ENCODE measurements at places on chromosomes 12 and 14.
A peak's percentile ranks its signal among the peaks of the same experiment; 100 is the strongest.

DNA sequence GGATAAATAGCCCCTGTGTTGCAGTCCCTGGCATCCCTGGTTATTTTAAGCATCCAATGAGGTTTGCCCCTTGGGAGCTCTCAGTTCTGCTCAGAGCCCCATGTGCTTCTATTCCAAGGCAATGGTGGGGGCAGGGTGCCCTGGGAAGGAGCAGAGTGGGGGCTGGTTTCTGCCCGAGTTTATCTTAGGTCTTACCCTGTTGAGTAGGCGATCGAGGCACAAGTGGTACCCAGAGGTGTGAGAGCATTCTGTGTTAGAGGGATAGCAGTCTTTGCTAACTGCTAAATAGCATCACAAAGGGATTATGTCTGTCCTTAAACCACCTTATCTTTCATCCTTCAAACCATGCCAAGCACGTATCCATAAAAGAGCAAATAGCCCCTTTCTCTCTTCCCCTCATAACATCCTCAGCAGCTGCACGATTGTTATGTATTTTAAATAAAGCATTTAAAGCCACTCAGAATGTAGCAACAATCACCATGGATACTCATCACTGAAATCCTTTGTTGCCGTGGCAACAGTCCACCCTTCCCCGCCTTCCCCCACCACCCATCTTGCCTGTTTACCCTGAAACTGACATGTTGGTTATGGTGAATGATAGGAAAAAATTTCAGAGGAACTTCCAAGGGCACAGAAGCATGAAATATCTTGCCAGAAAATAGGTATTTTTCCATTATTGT lies 139.3 kb downstream of the PTPN11 start:
- no peak for DNase-seq

GRCh38 chr12:64610660-64611340 lies 505 bp downstream of the RASSF3 start:
- peak; percentile 58 for DNase-seq

DNA sequence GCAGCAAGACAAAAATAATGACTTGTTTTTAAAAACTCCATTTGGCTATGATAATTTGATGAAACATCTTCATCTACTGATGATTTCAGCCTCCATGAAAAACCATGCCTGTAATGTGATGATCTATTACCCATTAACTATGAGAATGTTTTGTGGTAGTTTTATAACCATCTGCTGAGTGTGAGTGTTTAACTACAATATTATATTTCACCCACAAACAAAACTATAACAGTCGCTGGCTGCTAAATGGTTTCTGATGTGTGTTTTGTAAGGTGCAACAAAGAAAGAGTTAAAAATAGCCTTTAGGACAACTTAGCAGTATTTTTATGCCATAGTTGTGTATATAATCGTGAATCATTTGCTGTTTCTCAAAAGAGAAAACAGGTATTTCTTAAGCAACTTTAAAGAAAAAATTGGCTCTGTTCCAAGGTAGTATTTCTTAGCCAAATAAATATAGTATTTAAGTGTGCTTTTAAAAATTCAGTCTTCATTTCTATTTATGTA lies 4.9 kb downstream of the PTHLH start:
- no peak for DNase-seq

GRCh38 chr14:45251912-45252311 lies 1.1 kb downstream of the MIS18BP1 start:
- DNase-seq, result no peak

DNA sequence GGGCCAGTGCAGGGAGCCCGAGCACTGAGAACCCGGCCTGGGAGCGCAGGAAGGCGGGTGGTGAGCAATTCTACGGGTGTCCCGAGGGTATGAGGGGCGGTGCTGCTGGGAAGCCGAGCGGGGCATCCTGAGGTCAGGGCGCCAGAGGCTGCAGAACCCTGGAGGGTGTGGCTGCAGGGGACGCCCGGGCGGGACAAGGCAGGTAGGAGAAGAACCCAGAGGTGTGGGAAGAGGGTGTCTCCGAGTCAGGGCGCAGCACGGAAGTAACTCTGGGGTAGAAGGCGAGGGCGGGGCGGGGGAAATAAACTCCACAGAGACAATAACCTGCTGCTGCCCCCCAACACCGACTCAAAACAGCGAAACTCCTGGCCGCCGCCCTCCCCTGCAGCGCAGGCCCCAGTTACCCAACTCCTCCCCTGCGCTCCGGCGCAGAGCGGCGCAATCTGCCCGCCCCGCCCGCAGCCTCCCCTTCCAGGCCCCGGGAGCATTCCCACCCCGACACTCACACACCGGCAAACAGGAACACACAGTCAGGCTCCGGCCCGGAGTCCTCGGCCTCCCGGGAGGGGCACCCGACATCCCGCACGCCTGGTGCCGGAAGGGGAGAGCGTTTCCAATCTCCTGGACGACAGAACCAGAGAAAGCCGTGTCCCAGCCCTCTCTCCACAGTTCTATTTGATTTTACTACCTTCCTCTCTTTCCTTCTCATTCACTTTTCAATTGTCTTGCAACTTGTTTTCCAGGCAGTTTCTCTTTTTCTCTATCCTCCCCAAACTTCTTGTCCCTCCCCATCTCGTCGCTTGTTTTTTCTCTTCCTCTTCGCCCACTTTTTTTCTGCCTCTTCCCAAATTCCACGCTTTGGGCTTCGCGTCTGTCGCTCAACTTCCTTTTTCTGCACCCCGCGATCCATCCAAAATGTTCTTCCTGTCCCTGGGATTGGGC lies 2.4 kb downstream of the HRK start:
- DNase-seq, result no peak

GRCh38 chr12:100279159-100279558 lies 12.2 kb downstream of the SCYL2 start:
- DNase-seq, result no peak

DNA sequence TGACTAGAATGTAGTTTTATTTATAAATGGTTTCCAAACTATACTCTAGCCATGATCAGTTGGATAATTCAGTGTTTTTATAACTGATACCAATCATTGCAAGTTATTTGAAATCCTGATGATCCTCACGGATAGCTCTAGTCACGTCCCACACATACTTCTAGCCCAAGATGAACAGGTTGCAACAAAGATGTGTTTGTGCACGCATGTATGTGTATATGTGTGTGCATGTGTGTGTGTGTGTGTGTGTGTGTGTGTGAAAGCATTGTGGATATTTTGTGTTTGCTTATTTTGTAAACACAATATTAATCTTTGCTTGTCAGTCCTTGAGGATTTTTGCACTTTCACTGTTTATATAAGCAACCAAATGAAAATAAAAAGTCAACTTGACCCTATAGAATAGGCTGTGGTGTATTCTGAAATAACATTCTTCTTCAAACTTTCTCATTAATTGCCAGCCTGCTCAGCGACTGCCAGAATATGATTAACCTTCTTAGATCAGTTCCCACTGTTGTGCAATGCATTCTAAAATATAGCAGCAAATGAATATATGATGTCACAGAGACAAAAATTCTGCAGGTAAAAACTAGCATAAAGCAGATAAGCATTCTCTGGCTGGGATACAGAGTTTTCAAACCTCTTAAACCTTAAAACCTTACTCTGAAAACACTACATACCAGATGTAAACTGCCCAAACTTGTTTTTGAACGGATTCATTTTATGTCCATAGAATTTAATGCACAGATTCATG lies 48.8 kb upstream of the HIF1A start:
- DNase-seq, result no peak

DNA sequence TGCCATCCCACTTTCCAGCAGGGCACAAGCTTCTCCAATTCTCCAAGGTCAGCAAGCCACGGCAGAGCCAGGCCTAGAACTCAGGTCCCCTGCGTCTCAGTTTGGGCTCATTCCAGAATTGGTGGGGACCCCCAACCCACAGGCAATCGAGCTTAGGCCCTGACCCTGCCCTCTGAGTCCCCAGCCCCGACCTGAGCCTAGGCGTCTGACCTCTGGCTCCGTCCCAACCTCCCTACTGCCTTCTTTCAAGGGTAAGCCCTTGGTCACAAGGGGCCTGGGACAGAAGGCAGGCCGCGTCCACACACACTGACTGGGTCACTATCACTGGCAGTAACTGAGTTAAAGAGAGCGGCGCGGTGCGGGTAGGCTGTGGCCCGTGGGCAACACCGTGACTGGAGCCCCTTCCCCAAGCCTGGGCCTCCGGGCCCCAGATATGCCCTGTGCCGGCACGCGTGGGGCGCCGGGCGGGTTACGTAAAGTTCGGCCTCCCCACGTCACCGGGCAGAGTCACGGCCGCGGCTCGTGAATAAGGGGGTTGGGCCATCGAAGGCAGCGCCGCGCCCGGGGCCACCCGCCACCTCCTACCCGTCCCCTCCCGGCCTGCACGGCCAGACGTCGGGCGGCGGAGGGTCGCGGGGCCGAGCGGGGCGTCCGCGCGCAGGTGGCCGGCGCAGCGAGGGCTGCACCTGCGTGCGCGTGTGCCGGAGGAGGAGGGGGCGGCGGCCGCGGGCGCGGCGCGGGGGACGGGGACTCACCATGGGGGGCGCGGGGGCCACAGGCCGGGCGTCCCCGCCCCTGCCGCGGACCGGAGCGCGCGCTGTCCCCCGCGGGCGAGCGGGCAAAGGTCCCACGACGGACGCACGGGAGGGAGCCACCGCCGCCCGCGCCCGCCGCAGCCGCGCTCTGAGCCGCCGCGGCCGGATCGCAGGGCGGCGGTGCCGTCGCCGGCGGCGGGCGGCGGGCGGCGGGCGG lies 516 bp downstream of the ANKRD9 start:
- DNase-seq, result no peak

- no peak for DNase-seq
Measured at GRCh38 chr12:129102233-129102632, 249.0 kb downstream of the GLT1D1 start.

- no peak for DNase-seq
Measured at GRCh38 chr14:90406384-90406798, 9.6 kb downstream of the CALM1 start.

GRCh38 chr14:21891921-21892320 lies 218.3 kb upstream of the OR4E1 start:
- no peak for DNase-seq

- no peak for DNase-seq
Measured at GRCh38 chr12:91507754-91508153, 325.1 kb upstream of the DCN start.

DNA sequence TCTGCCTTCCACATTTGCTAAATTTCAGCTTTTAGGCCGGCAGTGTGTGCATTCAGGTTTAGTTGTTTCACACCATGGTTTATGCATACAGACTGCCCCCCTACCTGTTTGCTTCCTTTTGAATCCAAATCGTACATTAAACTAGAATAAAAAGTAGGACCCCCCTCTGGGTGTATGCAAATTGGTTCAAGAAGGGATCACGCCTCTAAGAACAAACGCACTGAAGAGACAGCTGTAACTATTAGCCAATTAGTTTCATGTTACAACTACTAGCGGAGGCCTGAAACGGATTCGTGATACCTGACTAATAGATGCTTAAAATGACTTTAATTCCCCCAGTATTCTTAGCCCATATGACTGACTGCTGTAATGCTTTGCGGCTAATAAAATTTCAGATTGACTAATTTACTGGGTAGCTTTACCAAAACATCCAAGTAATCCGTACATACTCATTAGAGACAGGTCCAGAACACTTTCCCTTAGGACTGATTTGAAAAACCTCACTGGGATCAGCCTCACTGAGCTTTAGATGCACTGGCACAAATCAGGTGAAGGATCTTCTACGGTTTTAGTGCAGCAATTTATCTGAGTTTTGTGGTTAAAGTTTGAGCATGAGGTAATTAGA lies 411.8 kb downstream of the NPAS3 start:
- DNase-seq, result no peak

DNA sequence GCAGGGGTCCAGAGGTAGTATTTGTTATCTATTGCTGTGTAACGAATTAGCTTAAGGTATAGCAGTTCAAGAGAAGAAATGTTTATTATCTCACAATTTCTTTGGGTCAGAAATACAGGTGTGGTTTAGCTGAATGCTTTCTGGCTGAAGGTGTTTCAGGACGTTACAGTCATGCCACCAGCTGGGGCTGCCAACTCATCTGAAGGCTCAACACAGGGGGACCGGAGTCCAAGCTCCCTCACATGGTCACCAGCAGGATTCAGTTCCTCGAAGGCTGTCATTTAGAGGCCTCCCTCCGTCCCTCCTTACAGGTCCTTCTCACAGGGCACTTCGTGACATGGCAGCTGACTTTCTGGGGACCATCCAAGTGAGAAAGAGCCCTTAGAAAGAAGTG lies 37.5 kb upstream of the SINHCAF start:
- DNase-seq, result no peak

- DNase-seq, result no peak
Measured at GRCh38 chr14:105622329-105622955, 96.1 kb downstream of the TMEM121 start.

DNA sequence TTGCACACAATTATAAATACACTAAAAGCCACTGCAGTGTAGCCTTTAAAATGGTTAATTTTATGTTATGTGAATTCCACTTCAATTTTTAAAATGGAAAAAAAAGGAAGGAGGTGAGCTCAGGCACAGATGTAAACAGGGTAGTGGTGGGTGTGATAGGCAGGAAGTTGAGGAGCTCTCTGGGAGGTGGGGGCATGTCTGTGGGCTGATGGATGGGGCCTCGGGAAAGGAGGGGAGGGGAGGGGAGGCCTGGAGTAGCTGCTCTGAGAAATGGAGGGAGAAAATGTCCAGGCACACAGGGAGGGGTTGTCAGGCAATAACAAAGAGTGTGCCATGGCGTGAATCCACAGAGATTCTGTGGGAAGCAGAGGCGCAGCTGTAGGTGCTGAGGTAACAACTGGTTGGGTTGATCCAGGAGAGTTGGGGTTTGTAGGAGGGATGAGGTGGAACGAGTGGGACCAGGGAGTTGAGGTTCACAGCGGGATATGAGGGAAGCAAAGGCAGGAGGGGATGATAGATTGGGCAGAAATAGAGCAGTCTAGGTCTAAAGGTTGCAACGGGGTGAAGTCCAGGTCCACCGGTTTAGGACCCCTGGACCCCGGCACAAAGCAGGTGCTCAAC lies 57.2 kb downstream of the LTBP2 start:
- DNase-seq, result no peak

DNA sequence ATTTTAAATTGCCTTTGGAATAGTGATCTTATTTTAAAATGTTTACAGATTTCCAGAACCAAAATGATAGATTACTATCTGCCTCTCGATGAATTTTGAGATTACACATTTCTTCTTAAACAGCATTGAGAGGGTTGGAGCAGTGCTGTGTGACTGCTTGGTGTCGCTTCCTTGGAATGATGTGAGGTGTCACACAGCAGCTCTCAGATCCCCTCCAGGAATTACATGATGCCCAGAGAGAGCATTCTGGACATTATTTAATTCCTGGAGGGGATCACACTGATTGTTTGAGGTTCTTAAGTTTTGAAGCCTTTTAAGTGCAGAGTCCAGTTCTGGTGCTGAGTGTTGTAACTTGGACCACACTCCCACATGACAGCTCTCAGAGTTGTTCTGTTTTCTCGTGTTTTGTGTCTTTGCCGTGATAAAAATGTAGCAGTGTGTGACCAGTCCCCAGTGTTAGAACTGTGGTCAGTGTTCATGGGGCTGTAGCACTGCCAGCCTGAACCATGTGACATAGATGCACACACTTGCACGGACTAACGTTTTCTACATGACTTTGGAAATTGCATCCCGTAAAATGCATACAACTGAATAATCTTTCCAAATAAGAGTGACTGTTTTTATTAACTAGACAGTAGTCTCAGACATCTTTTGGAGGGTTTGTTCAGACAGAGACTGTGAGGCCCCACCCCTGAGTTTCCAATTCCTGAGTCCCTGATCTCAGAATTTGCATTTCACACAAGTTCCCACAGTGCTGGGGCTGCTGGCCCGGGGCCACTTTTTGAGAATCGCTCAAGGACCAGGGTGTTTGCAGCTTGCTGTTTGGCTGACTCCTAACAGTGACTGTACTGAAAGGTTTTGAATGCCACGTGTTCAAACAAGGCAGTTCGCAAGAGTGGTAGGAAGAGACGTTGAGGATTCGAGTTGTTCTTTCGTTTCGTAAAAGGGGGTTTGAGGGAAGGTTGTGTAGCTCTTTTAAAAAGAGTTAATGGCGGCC lies 26.0 kb downstream of the XRCC3 start:
- no peak for DNase-seq

All from stimulated activated CD4-positive, alpha-beta T cell treated with anti-CD3 and anti-CD28 coated beads, Interleukin-1b, Interleukin-23, amount 100 ng/mL, for 24 hours (primary cell).